ENCODE measurements at places on chromosomes 4 and X.

DNA sequence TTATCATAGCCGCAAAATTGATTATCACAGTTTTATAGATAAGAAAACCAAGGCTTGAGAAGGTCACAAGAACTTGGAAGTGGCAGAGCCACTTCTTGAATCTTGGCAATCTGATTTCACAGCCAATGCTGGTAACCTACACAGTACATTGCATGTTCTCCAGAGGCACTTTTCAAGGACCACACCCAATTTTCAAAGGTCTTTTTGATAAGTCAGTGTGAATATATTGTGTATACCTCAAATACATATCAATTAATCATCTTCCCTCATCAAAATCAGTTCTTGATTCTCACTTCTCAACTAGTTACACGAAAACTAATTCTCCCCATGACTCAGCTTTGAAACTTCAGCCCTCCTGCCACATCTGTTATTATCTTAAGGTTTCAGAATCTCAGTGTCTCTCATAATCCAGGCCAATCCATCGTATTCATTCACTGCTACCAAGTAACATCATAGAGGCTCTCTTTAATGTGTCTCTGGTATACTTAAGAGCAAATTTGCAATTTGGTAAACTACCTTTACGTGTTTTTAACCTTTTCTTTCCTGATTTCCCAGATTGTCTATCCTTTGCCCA lies 16.8 kb downstream of the CAMK2D start:
- DNase-seq, result no peak

- DNase-seq, result no peak
These were observed 70.0 kb upstream of the FRG1 start for GRCh38 chr4:189870511-189871234.

DNA sequence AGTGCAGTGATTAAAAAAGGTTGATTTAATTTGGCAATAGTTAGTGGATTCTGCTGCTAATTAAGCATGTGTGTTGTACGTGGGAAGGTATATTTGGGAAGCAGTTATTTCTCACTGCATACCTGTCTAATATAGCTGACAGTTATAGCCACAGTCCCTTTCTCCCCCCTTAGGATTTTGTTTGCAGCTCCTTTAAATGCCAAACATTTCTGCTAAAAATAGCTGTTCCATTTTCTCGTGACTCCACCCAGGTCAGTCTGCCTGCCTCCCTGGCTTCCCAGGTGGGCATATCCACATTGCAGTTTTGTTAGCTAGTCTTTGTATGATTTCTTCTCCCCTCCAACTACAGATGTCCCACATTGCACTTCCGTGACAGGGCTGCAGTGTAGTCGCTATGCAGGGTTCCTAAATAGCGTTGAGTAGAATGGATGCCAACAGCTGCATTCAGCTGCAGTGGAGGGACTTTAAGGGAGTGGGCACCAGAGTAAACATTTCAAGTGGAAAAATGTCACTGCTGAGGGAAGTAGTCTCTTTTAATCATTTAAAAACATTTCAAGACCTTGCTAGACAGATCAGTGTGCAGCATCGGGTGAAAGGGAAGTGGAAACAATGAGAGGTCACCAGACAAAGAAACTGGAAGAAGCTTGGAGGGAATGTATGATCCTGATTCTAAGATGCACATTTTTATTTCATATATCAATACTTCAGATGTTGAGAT lies 326.3 kb downstream of the RAPGEF2 start:
- DNase-seq, result no peak

DNA sequence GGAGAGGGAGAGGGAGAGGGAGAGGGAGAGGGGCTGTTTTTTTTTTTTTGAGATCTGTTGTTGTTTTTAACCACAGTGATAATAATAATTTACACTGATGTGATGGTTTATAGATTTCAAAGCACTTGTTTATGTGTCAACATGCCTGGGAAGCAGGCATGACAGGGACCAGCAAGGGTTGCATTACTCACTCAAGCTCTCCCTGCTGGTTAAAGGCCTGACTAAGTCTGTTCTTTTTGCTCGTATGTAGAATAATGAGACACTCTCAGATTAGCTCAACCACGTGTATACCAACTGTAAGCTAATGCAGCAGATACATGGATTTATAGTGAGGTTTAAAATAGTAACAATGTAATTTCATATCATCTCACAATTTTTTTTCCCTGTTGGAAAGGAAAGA lies 134.6 kb upstream of the BOD1L1 start:
- DNase-seq, result no peak

GRCh38 chr4:8362483-8362882 lies 78.0 kb downstream of the ACOX3 start:
- DNase-seq, result no peak

- no peak for DNase-seq
These were observed 74.6 kb downstream of the RAPGEF2 start for GRCh38 chr4:159177265-159178150.

- DNase-seq, result no peak
These were observed 2387.7 kb upstream of the TENM3 start for GRCh38 chr4:179855469-179855868.

GRCh38 chr4:171956678-171957077 lies 143.5 kb downstream of the GALNTL6 start:
- no peak for DNase-seq

- no peak for DNase-seq
These were observed 146.8 kb downstream of the KLHL4 start for GRCh38 chrX:87664381-87664780.

GRCh38 chrX:56785442-56785841 lies 56.4 kb downstream of the NBDY start:
- no peak for DNase-seq

- no peak for DNase-seq
These were observed 32.9 kb upstream of the GC start for GRCh38 chr4:71816676-71817303.

- DNase-seq, result no peak
These were observed 20.4 kb upstream of the FRMPD3 start for GRCh38 chrX:107429090-107429489.

- no peak for DNase-seq
These were observed 5.4 kb upstream of the CCSER1 start for GRCh38 chr4:90121676-90122354.

DNA sequence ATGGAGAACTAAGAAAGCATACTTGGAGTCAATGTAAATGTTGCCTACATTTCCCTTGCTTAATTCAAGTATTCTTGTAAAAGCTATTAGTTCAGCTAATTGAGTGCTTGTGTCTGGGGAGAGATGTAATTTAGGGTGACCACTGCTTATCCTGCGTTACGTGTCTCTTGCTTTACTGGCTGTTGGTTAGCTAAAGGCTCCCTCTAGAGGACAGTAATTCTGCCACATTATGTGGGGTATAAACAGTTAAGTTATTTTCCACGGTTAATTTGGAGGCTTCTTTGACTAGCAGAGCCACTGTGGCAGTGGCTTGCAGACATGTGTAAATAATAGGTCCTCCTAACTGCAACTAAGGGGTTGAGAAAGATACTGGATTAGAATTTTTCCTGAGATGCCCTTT lies 25.3 kb upstream of the NAF1 start:
- DNase-seq, result no peak

DNA sequence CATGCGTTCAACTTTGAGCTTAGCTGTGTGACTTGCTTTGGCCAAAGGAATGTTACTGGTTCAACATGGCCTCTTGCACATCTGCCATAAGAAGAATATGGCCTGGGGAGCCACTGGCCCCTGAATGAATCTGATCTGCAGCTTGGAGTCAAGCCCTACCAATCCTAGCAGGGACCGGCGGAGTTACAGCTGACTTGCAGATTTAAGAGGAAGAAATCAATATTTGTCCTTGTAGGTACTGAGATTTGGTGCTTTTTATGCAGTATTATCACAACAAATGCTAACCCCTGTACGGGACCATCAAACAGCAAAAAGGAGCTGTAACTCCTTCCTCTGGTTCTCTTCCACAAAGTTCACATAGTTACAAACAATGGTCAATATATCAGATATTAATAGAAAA lies 252.0 kb downstream of the LDB2 start:
- no peak for DNase-seq

GRCh38 chr4:35649778-35650177 lies 594.5 kb downstream of the ARAP2 start:
- DNase-seq, result no peak

DNA sequence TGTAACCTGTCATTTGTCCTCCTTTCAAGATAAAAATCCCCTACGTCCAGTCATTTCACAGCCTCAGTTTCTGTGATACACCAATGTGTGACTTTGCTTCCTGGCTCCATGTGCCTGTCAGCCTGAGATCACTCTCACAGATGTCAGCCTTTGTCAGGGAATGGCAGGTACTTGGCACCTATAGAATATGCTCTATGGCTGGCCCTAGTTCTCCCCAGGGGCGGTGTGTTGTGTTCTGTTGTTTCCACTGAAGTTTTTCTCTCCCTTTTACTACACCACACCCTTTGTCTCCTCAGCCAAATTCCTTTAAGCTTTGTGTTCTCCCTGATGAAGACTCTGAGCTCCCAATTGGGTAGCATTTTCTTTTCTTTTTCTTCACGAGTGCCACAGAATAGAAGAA lies 81.7 kb downstream of the ALPK1 start:
- no peak for DNase-seq

- no peak for DNase-seq
These were observed 104.1 kb upstream of the GPRIN3 start for GRCh38 chr4:89411539-89412309.

DNA sequence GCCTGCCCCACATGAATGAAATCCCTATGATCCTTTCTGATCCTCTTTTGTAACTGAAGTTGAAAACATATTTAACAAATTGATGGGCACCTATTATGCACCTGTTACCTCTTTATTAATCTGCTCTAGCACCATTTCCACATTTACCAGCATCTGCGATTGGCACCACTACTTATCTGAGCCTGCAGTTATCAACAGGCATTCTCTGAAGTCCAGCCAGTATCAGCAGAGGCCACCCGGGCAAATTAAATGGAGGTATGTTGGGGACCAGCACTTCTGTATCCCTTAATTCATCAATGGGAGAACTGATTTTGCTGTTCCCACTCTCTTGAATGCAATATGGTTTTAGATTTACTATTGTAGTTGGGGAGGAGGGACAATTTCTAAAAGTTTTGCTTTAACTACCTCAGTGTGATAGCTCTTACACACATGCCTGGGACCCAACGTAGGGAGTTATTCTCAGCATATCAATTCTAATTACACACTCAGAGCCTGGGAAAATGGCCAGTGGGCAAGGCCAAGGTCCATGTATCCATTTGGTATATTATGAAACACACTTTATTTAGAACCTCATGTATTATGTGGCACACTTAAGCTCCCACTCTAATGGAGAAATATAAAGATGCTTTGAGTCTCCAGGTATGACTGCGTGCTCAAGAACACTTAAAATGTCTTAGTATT lies 1927.1 kb upstream of the PCDH7 start:
- DNase-seq, result no peak

- DNase-seq, result no peak
These were observed 25.9 kb downstream of the CC2D2A start for GRCh38 chr4:15495621-15496020.

- no peak for DNase-seq
These were observed 19.6 kb downstream of the VMA21 start for GRCh38 chrX:151416579-151416978.

GRCh38 chr4:168503652-168504362 lies 7.0 kb downstream of the PALLD start:
- DNase-seq, result no peak

GRCh38 chr4:86950831-86951525 lies 16.2 kb downstream of the AFF1 start:
- DNase-seq, result no peak

- DNase-seq, result no peak
These were observed 73.6 kb upstream of the ELOVL6 start for GRCh38 chr4:110271986-110272385.

GRCh38 chr4:122882857-122883735 lies 39.3 kb downstream of the NUDT6 start:
- no peak for DNase-seq

DNA sequence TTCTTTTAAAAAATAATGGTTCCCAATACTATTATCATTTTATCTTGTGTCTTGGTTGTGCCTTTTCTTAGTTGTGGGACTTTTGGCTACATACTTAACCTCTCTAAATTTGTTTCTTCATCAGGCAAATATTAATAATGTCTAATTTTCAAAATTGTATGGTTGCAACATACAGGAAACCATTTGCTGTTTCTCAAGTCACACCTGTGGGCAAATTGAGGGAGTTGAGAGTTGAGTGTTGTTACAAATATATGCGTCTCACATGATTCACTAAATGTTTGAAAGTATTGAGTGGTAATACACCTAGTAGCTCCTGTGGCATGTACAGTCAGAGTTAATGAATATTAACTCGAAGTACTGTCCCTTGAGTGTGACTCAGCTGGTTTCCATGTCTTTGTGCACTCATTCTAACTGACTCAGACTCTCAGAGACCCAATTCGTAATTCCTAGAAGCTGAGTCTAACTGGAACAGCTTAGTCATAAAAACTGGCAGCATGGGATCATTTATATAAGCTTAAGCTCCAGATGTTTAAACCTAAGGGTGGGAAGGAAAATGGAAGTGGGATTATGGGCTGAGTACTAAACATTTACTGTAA lies 802.4 kb downstream of the TRIML1 start:
- DNase-seq, result no peak
